GM12864 (cell line): ENCODE measurements at places on chromosomes 2 and 18.

GRCh38 chr2:223079378-223079777 is 27.4 kb downstream of the KCNE4 start:
- no peak for DNase-seq

GRCh38 chr2:98293931-98294687 is 52.1 kb upstream of the CNGA3 start:
- DNase-seq = no peak

- no peak for DNase-seq
Measured at GRCh38 chr2:8238521-8239230, 443.2 kb upstream of the ID2 start.

- no peak for DNase-seq
Measured at GRCh38 chr2:22970284-22970975, 414.5 kb upstream of the KLHL29 start.

- no peak for DNase-seq
Measured at GRCh38 chr2:71070294-71071093, 2.0 kb downstream of the NAGK start.

- no peak for DNase-seq
Measured at GRCh38 chr2:99641999-99642398, 152.2 kb upstream of the REV1 start.

DNA sequence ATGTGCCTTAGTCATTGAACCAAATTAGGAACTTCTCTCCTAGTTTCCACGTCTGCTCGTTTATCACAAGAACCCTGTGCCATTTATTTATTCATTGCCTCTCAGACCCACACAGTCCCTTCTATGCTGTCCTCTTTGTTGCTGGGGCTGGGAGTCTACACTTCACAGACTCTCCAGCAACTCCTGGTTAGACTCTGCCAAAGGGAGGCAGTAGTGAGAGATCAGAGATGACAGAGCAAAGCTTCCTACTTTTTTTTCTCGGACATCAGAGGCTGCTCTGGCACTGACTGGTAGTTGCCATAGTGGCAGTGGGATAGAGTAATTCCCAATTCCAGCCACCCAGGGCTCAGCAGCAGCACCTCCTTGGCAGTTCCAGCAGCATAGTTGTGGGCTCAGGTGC is 277.5 kb downstream of the BCL11A start:
- no peak for DNase-seq

- DNase-seq = no peak
Measured at GRCh38 chr2:80496775-80497174, 192.2 kb upstream of the LRRTM1 start.

DNA sequence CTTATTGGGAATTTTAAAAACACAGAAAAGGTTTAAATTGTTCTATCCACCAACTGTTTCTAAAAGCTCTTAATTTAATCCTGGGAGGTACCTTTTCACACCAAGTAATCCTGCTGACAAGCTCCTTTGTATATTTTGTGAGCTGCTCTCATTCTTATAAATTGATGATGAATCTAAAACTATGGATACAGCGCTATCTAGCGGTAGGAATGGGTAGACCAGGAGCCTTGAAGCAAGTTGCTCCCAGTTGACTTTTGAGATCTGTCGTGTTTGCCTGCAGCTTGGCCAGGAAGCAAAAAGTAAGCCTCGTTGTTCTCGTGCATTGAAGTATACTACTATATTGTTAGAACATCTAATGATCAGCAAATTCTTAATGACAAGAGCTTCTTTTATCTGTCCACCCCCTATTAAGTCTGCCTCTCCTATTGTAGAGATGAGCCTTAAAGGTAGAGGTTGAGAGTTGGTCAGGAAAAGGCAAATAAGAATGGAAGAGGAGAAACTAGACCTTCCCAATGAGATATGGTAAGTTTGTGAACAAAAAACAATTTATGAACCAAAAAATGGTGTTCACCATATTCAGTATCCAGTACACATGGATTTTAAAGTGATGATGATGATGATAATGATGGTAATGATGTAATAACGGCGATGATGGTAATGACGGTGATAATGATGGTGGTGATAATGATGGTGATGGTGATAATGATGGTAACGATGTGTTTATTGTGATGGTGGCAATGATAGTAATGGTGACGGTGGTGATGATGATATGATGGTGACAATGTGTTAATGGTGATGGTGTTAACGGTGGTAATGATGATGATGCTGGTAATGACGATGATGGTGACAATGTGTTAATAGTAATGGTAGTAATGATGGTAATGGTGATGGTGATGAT is 212.1 kb upstream of the NCKAP5 start:
- peak; percentile 18 for DNase-seq

GRCh38 chr18:11751341-11752115 is 62.5 kb downstream of the GNAL start:
- no peak for DNase-seq

- no peak for DNase-seq
Measured at GRCh38 chr2:221997100-221997499, 301.7 kb downstream of the PAX3 start.

GRCh38 chr2:236286873-236287545 is 22.8 kb upstream of the ASB18 start:
- DNase-seq = no peak

- DNase-seq = no peak
Measured at GRCh38 chr2:218833023-218833609, 1.5 kb upstream of the PRKAG3 start.

- no peak for DNase-seq
Measured at GRCh38 chr2:109272461-109272860, 143.5 kb downstream of the SH3RF3 start.

DNA sequence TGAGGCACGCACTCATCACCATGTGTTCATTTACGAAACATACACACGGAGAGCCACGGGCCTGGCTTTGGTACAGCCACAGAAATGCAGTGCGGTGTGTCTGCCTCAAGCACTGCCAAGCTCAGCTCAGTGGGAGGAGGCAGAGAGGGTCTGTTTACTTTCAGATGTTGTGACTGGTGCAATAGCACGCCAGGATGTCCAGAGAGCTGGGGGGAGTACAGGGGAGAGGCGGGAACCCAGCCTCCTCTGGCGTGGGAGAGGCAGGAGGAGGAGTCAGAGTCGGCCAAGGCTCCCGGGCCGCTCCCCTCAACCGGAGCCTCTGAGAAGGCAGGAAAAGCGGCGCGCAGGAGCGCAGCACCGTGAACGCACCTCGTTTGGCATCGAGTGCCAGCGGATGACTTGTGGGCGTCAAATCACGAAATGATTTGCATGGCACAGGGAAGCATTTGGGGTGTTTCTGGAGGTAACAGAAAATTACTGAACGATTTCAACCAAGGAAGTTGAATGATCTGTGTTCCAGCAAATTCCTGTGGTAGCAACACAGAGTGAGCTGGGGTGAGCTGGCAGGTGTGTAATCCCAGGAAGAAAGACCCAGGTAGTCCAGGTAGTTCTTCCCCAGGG is 143.0 kb downstream of the ZNF516 start:
- no peak for DNase-seq

DNA sequence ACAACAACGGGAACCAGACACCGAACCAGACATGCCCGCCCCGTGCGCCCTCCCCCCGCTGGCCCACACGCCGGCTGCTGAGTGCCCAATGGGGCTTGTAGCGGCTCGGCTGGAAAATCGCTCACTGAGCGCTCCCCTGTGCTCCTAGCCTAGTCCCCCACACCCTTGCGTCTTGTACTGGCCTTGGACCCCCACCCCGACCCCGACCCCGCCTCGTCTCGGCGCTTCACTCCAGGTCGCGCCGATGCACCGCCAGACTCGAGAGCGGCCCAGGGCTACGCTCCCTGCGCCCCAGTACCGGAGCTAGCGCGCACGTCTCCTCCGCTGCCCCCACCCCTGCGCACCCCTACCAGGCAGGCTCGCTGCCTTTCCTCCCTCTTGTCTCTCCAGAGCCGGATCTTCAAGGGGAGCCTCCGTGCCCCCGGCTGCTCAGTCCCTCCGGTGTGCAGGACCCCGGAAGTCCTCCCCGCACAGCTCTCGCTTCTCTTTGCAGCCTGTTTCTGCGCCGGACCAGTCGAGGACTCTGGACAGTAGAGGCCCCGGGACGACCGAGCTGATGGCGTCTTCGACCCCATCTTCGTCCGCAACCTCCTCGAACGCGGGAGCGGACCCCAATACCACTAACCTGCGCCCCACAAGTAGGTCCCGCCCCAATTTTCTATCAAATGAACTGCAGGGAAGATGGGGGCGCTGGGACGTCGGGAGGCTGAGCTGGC is 1.5 kb downstream of the GAD1 start:
- no peak for DNase-seq

- DNase-seq = peak; percentile 5
Measured at GRCh38 chr2:172811027-172811426, 75.4 kb downstream of the RAPGEF4 start.

GRCh38 chr2:9445089-9445488 is 21.6 kb downstream of the CPSF3 start:
- no peak for DNase-seq

- no peak for DNase-seq
Measured at GRCh38 chr2:106018141-106018540, 176.0 kb downstream of the UXS1 start.

GRCh38 chr2:188294352-188294926 is 2.8 kb downstream of the GULP1 start:
- no peak for DNase-seq

GRCh38 chr2:26470601-26471260 is 7.2 kb downstream of the OTOF start:
- no peak for DNase-seq

- DNase-seq = no peak
Measured at GRCh38 chr2:36438449-36438977, 82.9 kb downstream of the CRIM1 start.

GRCh38 chr18:24947521-24948305 is 404.3 kb downstream of the ZNF521 start:
- no peak for DNase-seq

- DNase-seq = no peak
Measured at GRCh38 chr2:86143307-86143706, 37.3 kb downstream of the PTCD3 start.

DNA sequence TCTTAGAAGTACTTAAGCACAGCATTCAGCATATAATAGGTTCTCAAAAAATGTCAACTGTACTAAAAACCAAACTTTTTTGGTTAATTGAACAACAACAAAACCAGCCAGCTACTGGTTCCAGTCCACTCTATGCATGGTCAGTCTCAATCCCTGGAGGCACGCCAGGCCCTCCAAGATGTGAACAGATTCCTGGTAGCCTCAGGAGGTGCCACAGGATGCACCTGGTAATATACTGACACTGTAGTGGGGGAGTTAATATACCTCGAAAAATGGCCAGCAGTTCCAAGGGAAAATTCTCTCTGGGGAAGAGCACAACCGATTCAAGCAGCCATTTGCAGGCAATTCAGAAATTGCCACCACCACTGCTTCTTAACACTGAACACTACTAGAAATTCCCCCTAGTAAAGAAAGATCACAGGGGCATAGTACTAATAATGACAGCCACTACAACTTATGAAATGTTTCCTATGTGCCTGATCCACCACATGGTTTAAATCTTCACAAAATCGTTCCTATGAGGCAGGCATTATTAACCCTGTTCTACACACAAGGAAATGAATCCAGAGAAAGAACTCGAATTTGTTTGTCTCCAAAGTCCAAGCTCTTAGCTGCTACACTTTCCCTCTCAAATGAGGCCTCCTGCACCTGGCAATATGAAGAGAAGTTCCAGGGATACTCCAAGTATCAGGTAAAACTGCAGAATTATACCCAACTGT is 3.4 kb downstream of the MGAT4A start:
- DNase-seq = no peak

- DNase-seq = no peak
Measured at GRCh38 chr2:239476757-239477585, 76.2 kb upstream of the HDAC4 start.

GRCh38 chr2:59938181-59938580 is 615.3 kb downstream of the BCL11A start:
- no peak for DNase-seq

DNA sequence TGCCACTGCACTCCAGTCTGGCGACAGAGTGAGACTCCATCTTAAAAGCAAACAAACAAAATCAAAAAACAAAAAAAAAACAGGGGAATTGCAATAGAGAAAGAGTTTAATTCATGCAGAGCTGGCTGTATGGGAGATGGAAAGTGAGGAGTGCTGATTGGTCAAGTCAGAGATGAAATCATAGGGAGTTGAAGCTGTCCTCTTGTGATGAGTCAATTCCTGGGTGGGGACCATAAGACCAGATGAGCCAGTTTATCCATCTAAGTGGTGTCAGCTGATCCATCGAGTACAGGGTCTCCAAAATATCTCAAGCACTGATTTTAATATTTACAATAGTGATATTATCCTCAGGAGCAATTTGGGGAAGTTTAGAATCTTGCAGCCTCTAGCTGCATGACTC is 45.3 kb downstream of the FRZB start:
- no peak for DNase-seq

GRCh38 chr2:88329815-88330603 is 122.5 kb downstream of the FOXI3 start:
- no peak for DNase-seq
